Kidney glomerular epithelial cell (primary cell): ENCODE measurements at places on chromosomes 5 and 9.

- no peak for DNase-seq
These were observed 106.9 kb upstream of the SEMA6A start for GRCh38 chr5:116681334-116682013.

DNA sequence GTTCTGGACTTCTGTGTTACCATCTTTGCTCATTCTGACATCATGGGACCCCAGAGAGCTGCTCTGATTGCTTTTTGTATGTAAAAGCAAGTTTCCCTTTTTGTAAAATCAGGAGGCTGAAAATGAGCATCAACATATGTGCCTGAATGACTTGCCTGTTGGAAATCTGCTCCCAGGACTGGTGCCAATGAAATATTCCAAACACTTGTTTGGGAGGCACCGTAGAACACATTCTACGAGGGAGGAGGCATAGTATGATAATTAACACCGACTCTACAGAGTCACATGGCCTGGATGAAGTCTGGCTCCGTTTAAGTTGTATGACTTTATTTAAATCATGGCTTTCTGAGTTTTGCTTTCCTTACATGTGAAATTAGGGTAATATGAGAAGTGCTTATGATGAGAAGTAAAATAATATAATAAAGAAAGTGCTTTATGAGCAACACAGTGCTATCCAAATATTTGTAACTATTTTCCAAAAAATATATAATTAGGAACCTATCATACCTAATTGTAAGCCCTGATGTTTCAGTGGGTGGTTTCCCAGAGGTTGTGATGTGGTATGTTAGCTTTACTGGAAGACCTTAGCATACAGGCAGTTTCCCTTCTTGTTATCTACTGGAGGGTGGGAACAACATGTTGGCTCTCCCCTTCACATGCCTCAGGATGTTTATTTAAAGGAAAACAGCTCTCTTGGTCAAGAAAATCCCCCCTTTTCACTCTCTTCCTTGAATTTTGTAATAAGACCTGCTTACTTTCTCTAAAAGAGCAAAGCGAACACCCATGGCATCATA is 238.1 kb downstream of the FBXL7 start:
- DNase-seq, result no peak

- no peak for DNase-seq
These were observed 166.3 kb downstream of the DOCK2 start for GRCh38 chr5:169803077-169803981.

GRCh38 chr5:135576075-135576599 is 2.7 kb downstream of the CXCL14 start:
- DNase-seq, result peak; percentile 3

- DNase-seq, result no peak
These were observed 1.5 kb downstream of the MPDZ start for GRCh38 chr9:13278023-13278367.

DNA sequence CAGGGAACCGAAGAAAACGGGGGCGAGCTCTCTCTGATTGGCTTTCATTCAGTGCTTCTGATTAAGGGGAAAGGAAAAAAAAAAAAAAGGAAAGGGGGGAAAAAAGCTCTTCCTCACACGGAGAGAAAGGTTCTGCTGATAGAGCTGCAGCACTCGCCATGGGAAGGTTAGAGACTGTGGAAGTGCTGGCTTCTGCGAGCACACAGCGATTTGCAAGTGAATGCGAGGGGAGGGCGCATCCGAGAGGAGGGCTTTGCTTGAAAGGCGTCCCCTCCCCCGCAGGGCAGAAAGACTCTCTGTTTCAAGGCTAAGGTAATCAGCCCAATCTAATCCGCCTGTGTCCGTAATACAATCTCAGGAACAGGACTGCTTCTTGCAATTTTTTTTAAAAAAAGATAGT is at the start of gene CDH10:
TSS of gene CDH10 (minus strand) at position 218 of the 400 bp plus-strand sequence. CDS start 51,488 bp downstream, outside the sequence.
- DNase-seq, result no peak

GRCh38 chr5:112857866-112858265 is 3.2 kb upstream of the SRP19 start:
- no peak for DNase-seq

- DNase-seq, result no peak
These were observed 194.4 kb downstream of the EBF1 start for GRCh38 chr5:158905281-158905680.

DNA sequence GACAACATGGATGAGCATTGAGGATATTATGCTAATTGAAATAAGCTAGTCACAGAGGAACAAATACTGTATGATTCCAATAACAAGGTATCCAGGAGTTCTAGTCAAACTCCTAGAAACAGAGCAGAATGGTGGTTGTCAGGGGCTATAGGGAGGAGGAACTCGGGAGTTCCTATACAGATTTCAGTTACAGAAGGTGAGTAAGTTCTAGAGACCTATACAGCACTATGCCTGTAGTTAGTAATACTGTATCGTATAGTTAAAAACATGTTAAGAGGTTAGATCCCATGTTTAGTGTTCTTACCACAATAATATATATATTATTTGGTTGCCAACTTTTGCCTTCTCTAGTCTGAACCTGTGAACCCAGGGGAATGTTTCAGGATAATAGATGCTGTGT is 7.9 kb upstream of the OXCT1 start:
- no peak for DNase-seq

DNA sequence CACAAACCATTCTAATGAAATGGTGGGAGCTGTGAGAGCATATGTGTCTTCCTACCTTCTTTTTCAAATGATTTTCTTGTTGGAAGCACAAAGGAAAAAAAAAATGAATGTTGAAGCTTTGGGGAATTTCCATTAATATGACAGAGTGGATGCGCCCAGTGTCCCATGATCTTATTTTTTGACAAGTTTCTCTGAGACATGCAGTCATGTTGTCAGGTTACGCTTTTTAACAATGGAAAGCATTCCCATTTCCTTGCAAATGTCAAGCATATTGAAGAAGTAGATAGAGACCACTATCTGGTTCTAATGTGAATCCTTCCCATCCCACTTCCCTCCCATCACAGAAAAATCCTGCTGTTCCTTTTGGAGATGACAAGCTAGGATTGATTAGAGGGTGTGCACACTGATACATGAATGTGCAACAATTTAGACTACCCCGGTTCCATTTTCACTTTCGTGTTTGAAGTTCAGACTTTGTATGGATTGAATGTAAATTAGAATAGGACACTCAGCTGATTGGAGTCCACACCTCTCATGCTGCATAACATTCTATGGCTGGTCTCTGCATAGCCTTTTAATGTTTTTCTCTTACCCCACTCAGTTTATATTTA is 919.4 kb downstream of the TLE4 start:
- no peak for DNase-seq

GRCh38 chr5:35924950-35925722 is 13.3 kb downstream of the CAPSL start:
- peak; percentile 14 for DNase-seq

GRCh38 chr5:179618923-179619554 is 4.4 kb downstream of the HNRNPH1 start:
- no peak for DNase-seq

DNA sequence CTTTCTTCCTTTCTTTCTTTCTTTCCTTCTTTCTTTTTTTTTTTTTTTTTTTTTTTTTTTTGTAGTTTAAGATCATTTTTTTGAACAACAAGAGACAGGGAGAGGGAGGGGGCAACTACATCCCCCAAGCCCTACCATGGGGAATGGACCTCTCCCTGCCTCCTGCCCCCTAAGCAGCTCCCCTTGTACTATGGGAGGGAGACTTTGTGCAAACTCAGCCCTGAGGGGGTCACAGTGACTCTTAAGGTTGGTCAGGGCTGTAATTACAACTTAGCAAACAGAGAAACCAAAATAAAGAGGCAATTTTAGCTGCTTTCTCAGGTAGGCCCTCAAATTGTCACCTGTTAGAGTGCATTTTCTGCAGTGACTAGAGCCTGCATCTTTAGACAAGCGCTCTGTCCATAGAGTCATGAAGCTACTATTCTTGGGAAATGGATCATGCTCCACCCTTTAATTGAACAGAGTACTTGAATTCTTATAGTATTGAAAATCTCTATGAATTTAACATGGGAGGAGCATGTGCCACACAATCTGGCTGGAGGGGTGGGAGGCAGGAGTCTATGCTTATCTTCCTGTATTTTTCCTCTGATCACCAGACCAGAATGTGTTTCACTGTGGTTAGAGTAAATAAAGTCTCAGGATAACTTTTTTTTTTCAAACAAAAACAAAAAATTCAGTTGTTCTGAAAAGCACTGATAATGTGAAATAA is 24.3 kb upstream of the PIK3R1 start:
- no peak for DNase-seq

DNA sequence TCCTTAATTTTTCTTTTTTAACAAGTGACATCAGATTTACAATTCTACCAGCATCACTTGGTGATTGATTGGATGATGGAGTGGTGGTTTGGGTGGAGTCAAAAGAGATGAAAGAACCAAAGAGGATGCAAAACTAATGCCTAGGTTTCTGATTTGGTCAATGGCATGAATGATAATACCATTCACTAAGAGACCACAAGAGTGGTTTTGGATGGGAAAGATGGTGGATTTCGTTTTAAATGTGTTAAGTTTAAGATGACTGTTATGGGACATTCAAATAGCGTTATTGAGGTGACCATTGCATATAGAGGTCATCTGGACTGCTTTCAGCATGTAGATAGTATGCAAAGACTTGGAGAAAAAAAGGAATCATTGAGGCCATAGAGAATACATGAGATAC is 3.6 kb downstream of the SMC5 start:
- no peak for DNase-seq

- DNase-seq, result no peak
These were observed 43.7 kb downstream of the CDH6 start for GRCh38 chr5:31237174-31237573.

- no peak for DNase-seq
These were observed 243.3 kb upstream of the ACTBL2 start for GRCh38 chr5:57725658-57726504.

GRCh38 chr5:138654281-138654867 is 79.2 kb upstream of the HSPA9 start:
- peak; percentile 74 for DNase-seq

GRCh38 chr5:135341696-135342550 is 57.1 kb downstream of the MACROH2A1 start:
- DNase-seq, result no peak

DNA sequence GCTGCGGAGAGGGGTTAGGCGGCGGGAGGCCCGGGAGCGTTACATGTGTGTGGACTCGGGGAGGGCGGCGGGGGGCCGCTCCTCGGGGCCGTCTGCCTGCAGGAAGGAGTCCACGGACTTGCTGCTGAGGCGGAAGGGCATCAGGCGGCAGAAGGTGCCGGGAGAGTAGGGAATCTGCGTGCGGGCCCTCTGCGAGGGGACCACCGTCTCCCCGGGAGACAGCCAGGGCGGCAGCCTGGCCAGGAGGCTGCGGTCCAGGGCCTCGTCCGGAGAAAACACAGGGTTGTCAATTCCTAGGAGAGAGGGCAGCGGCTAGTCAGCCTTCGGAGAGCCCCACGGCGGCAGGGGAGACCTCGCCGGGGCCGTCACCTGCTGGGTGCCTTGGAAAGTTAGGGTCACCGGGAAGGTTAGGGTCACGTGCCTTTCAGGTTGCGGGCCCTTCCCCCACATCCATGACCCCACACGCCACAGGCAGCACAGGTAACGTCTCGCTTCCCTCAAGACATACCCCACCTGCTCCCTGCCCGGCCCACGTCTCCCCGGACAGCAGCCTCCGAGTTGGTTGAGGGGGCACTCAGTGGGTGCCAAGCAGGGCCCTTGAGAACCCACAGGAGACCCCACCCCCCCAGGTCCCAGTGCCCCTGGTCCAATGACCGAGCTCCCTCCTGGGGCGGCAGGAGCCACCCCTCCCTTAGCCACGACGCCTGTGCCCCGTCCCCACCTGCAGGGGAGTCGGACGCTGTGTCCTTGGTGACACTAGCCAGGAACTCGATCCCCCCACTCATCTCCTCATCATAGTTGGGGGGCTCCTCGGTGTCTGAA is 32.1 kb downstream of the EXOC3 start:
- no peak for DNase-seq

GRCh38 chr9:123550797-123551196 is 194.8 kb downstream of the CRB2 start:
- no peak for DNase-seq

DNA sequence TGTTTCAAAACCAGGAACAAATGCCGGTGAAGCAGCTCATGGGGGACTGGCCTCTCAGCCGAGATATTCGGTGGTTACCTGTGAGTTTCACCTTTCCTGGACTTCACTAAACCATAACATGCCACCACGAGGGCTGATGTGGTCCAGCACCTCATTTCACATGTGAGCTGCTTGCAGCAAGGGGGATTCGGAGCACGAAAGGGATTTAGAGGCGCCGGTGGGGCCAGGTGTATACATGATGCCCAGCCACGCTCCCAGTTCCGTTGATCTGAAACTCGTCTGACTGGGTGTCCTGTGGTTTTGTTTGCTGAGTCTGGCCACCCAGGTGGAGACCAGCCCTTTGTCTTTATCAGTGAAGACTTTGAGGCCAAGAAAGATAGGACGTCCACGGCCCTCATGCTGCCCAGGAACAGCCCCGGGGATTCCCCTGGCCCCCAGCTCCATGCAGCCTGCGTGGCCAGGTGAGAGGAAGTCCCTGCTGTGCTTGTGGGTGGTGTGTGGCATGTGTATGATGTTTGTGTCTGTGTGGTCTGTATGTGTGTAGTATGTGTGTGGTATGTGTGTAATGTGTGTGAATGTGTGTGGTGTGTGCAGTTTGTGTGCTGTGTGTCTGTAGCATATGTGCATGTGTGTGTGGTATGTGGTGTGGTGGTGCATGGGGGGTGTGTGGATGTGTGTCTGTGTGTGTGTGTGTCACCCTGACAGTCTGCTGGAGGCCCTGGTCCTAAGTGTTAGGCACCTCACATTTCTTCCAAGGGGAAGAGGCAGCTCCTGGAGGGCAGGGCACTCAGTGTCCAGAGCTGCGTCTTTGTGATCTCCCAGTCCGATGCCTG is 23.4 kb downstream of the PHF2 start:
- DNase-seq, result no peak

DNA sequence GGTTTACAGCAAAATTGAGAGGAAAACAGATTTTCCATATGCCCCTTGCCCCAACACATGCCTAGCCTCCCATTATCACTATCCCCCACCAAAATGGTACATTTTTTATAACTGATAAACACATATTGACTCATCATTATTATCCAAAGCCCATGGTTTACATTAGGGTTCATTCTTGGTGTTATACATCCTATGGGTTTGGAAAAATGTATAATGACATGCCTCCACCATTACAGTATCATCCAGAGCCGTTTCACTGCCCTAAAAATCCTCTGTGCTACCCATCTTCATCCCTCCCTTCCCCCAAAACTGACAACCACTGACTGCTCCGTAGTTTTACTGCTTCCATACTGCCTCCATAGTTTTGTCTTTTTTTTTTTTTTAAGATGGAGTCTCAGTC is 111.1 kb downstream of the ACTL7B start:
- DNase-seq, result no peak

DNA sequence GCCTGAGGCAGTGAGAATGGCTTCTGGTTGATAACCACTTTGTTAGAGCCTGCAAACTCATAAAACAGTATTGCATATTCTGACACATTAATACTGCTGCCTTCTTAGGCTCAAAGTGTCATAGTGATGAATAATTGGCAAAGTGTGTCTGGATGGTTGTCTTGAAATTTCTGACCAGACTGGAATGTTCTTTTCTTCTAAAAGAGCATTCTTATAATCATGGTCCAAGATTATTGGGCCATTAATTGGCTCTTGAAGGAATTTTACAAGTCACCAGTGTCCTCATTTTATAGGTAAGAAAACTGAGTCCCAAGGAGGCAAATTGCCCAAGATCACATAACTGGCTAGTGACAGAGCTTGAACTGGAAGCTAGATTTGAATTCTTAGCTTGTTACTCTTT is 111.7 kb downstream of the PCSK1 start:
- no peak for DNase-seq

- DNase-seq, result no peak
These were observed 492.5 kb upstream of the SGCD start for GRCh38 chr5:155834271-155834975.
